Endodermal cell (in vitro differentiated cells): ENCODE measurements at places on chromosomes 3 and 15. TPM values are rescaled to one million over a fixed set of nuclear protein-coding genes. Genes with fewer than 3 reads are reported as not detected.

Gene PRR20G
- total RNA-seq = not detected in 2 replicates

Gene MEX3B
- total RNA-seq = 5.1 and 5.6 TPM in 2 replicates

Gene FYTTD1
- total RNA-seq = 37.4 to 51.8 TPM (median 41.5 TPM) in 3 replicates

Gene PPIP5K1
- total RNA-seq = 14.9 and 16.0 TPM in 2 replicates

Gene GABRG3
- total RNA-seq = 0.53 to 0.84 TPM in 2 of 3 replicates, not detected in the other

Gene RETNLB
- total RNA-seq = not detected in 2 replicates

Gene DMXL2
- 31.5 to 39.8 TPM (median 35.5 TPM) in 3 replicates for total RNA-seq
